ENCODE measurements at places on chromosomes 7 and 10.

GRCh38 chr10:132448248-132448731 lies 51.3 kb downstream of the PWWP2B start:
- DNase-seq, result no peak

DNA sequence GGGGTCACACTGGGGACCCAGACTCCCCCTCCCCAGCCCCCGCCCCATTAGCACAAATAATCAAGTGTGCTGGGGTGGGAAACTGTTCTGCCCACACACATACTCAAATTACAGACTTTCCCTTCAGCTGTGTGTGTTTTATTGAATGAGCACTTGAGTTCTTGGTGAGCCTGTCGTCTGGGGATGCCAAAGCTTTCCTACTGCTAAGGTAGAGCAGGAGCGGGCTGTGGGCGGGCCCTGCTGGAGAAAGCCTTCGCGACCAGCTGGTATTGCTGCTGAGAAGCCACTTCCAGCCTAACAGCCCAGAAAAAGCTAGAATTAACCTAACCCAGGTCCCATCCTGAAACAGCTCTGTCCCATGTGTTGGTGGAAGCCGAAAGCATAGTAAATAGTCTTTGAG lies 87.0 kb upstream of the KMT2E start:
- no peak for DNase-seq

DNA sequence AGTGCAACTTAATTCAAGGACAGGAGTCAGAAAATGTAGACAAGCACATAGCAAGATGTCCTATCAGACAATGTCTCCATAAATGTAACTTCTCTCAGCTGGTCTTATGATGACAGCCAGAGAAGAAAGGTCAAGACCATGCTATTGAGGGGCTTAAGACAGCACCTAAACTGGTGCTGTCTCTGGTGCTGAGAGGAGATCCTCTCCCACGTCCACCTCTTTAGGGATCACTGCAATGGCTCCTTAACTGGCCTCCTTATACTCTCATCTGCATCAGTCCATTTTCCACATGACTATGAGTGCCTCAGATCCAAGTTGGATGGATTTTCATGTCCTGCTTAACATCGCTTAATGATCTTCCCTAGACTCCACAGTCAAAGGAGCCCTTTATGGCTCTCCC lies 210.6 kb downstream of the ARL4A start:
- no peak for DNase-seq

- no peak for DNase-seq
Measured at GRCh38 chr10:124470544-124471434, 9.2 kb downstream of the LHPP start.

- DNase-seq, result no peak
Measured at GRCh38 chr10:8576911-8577310, 522.4 kb downstream of the GATA3 start.

GRCh38 chr7:36227223-36227622 lies 74.2 kb downstream of the EEPD1 start:
- DNase-seq, result no peak

Measured in SIG-M5 (cell line).